Prostate gland (tissue), 2 donors: ENCODE measurements at places on chromosomes 6 and 20. TPM values are rescaled to one million over a fixed set of nuclear protein-coding genes. Genes with fewer than 3 reads are reported as not detected.

- H3K36me3 ChIP-seq: no peaks in the 10 kb centered on the region
- no peaks in the 10 kb centered on the region for H3K27me3 ChIP-seq
- H3K4me3 ChIP-seq: no peak overlapping the region
These were observed 62.4 kb downstream of the SYNDIG1 start for GRCh38 chr20:24531631-24532419.

DNA sequence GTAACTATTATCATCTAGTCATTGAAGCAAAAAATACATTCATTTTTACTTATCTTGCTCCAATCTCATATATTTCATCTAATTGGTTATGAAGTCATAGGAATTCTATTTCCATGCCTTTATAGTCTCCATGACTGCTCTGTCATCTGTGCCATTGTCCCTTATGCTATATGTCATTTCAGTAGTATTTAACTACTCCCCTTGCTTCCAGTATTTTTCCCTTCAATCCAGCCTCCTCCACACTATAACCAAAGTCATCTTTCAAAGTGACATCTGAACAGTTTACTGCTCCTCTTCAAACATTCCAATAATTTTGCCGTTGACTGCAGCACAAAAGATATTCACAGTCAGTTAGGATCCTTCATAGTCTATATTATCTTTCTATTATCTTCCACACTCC is 216.6 kb upstream of the HS3ST5 start:
- H3K27ac ChIP-seq: no peak overlapping the region
- H3K36me3 ChIP-seq: no peaks in the 10 kb centered on the region
- no peaks in the 10 kb centered on the region for H3K4me1 ChIP-seq
- no peaks in the 10 kb centered on the region for H3K27me3 ChIP-seq
- H3K4me3 ChIP-seq: no peak overlapping the region

DNA sequence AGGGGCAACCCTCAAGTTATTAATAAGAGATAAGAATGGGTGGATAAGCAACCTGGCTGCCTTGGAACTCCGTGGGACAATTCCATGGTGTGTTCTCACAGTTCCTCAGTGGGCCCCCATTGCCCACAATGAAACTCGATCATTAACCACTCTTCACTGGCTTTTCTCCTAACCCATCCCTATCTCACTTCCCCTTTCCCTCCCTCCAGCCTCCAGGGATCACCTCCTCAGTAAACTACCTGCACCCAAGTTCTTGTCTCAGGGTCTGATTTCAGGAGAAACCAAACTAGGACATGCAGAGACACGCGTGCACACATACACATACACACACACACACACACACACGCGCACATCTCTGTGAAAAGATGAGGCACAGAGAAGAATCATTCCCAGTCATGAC is 37.7 kb upstream of the FOXP4 start:
- H3K27me3 ChIP-seq: no peaks in the 10 kb centered on the region
- H3K4me3 ChIP-seq: no peak overlapping the region
- no peak overlapping the region for H3K27ac ChIP-seq
- no peaks in the 10 kb centered on the region for H3K36me3 ChIP-seq
- H3K4me1 ChIP-seq: peaks cover 2% of the 10 kb centered on the region

DNA sequence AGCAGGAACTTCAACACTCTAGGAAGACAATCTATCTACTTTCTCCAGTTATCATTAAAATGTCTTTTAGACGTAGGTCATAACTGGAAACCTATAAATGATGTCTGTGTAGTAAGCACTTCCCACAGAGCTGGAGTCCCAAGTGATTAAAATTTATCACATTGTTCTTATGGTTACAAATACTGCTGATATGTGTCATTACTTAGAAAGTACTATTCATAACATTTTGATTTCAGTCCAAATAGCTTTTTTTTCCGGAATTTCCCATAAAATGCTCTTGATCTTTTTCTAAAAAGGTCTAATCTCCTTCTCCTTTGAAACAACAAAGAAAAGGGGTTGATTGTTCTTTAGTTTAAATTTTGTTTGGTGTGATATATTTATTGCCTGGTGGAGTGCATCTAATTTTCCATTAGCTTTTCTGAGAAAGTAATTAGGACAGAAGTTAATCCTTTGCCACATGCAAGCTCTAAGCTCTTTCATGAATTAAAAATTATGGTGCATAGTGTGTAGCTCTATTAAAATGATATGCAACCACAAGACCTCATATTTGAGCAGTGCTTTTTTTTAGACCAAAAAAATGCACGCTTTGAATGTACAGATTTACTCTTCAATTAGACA is 132.7 kb upstream of the TCF21 start:
- no peaks in the 10 kb centered on the region for H3K36me3 ChIP-seq
- no peak overlapping the region for H3K27ac ChIP-seq
- no peak for DNase-seq

GRCh38 chr6:167750956-167751358 is 75.8 kb upstream of the AFDN start:
- peak overlapping the region; percentile 78 for H3K27ac ChIP-seq
- H3K27me3 ChIP-seq: no peaks in the 10 kb centered on the region
- DNase-seq: peak; percentile 99
- H3K4me1 ChIP-seq: peaks cover 10% of the 10 kb centered on the region
- H3K36me3 ChIP-seq: no peaks in the 10 kb centered on the region
- peak overlapping the region; percentile 13 for H3K4me3 ChIP-seq

Gene DEF6
- 20.2 TPM for total RNA-seq

Gene POU5F1
- total RNA-seq: 3.4 TPM
